ENCODE measurements at places on chromosomes 4 and X.

- no peak for DNase-seq
These were observed 45.0 kb downstream of the TMEM47 start for GRCh38 chrX:34612036-34612435.

DNA sequence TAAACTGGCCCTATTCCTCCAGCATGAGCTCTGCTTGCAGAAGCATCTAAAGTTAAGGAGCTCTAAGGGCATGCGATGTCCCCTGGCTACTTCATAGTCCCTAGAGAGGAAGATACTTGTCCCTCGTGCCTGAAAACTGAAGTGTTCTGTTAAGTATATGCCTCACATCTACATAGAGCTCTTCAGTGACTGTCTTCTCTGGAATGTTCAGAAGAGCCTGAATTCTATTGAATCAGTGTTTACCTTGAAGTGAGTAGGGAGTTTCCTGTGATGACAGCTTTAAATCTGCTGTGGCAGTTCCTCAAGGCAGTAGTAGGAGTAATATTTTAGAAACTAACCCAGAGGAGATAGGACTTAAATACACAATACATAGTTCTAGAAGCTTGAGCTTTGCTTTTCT lies 111.2 kb downstream of the ZNF518B start:
- DNase-seq = no peak

DNA sequence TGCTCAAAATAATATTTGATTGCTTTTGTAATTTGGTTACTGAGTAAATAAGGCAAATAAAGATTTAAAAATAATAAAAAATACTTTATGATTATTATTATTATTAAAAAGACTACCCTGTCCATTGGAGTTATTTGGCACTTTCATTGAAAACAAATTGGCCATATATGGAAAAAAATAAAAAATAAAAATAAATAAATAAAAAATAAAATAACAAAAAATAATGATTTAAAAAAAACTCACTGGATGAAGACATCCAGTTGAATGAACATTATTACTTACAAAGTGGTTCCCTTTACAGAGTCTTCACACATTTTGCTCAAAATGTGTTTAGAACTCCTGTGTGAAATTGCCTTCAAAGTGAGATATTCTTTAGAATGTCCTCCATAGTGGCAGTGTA lies 141.3 kb upstream of the ANXA3 start:
- no peak for DNase-seq

DNA sequence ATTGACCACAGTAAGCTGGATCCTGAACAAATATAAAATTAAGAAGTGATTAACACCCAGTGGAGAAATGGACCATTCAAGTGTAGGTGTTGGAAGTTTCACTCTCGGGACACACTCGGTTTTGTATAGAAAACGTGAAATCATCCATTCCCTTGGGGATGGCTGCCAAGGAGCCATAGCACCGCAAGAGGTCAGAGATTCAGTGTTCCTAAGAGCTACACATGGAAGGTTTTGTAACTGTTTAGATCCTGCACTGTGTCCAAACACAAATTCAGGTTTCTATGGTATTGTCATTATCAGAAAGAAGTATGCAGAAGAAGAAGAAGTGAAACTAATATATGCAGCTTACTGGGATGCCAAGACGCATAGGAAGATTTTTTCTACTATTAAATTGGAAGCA lies 281.0 kb downstream of the LDB2 start:
- DNase-seq = no peak

GRCh38 chr4:184657144-184657543 lies 7.6 kb downstream of the PRIMPOL start:
- DNase-seq = no peak

- DNase-seq = no peak
These were observed 91.8 kb upstream of the POU3F4 start for GRCh38 chrX:83416273-83416672.

- no peak for DNase-seq
These were observed 382.3 kb upstream of the EMCN start for GRCh38 chr4:100900134-100900533.

GRCh38 chrX:134174273-134174660 lies 62.7 kb upstream of the CCDC160 start:
- no peak for DNase-seq

DNA sequence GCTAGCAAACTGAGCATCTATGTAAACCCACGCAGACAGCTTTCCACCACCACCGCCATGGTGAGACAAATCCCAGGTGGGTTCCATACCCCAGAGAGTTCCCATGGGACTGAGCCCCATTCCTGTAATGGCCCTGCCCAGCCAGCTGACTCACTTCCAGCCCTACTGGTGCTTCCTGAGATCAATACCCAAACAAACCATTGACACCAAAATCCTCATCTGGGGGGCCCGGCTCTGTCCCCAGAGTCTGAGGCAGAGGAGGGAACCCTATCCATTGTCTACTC lies 30.1 kb upstream of the JAKMIP1 start:
- DNase-seq = peak; percentile 28

DNA sequence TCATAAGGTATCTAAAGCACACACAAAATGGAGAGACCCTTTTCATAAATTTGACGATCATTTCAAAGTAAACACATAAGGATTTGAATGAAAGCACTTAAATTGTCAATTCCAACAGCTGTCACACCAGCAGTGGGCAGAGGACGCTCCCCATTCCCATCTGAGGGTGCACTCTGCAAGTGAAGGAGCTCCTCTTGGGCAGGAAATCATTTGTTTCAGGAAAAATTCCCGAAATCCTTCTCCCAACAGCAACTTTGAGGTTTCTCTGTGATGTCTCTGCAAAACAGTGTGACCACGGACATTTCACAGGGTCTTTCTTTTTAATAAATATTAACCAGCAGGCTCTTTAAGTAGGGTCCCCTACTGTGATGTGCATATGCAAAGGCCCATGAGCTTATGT lies 111.0 kb downstream of the EPHA5 start:
- no peak for DNase-seq

- DNase-seq = no peak
These were observed 245.0 kb upstream of the HTR2C start for GRCh38 chrX:114338870-114339269.

- no peak for DNase-seq
These were observed 59.3 kb downstream of the HADH start for GRCh38 chr4:108048997-108049396.

DNA sequence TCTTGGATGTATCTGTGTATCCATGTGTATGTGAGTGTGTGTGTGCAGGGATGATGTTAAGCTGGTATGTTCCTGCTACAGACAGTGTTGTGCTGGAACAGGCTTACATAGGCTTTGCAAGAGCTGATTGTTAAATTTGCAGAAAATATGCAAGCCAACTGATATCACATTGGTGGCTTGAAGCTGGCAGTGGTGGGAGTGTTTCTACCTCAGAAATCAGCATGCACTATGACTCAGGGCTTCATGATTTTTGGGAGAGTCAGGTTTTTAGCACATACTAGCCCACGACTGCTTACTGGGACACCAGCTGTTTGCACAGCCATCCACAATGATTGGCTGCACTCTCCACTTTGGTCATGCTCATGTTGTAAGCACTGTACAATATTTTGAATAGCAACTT lies 261.8 kb downstream of the DHX15 start:
- DNase-seq = no peak

DNA sequence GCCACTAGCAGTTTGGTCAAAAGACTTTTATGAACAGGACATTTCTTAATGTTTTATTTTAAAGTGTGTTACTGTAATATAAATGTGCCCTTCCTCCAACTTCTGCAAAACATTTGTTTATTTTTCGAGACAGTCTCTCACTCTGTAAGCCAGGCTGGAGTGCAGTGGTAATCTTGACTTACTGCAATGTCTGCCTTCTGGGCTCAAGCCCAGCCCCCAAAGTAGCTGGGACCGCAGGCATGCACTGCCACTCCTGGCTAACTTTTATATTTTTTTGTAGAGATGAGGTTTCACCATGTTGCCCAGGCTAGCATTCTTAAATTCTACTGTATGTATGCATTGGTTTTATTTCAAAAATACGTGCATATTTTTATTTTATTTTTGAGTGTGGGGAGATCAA lies 1201.9 kb downstream of the STIM2 start:
- no peak for DNase-seq

- no peak for DNase-seq
These were observed 16.6 kb downstream of the AMER1 start for GRCh38 chrX:64188901-64189300.

DNA sequence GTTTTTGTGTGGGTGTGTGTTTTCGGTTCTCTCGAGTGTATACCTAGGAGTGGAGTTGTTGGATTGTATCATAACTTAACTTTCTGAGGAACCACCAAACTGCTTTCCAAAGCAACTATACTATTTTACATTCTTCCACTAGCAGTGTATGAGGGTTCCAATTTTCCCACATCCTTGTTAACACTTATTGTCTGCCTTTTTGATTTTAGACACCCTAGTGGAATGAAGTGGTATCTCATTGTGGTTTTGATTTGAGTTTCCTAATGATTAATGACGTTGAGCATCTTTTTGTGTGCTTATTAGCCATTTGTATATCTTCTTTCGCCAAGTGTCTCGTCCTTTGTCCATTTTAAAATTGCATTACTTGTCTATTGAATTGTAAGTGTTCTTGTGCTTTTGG lies 118.6 kb downstream of the REPS2 start:
- no peak for DNase-seq

- no peak for DNase-seq
These were observed 301.6 kb downstream of the NAF1 start for GRCh38 chr4:162865102-162865501.

DNA sequence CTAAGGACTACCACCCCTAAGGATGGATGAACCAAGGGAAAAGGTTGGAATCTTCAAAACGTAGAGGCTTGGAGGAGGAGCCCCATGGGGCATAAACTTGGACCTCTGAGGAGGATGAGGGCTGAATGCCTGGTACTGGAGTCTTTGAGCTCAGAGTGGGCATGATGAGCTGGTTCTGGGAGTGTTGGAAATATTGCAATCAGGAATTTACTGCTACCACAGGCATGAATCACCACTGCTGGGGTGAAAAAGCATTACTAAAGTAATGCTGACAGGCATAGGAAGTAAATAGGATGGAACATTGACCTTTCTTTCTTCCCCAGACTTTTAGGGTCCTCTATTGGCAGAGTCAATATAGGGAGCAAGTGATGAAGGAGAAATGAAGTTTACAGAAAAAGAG lies 105.8 kb upstream of the RPS6KA3 start:
- no peak for DNase-seq

- DNase-seq = no peak
These were observed 140.0 kb downstream of the COL4A6 start for GRCh38 chrX:108298165-108298602.

- DNase-seq = no peak
These were observed 2.7 kb downstream of the KLF3 start for GRCh38 chr4:38666766-38667084.

DNA sequence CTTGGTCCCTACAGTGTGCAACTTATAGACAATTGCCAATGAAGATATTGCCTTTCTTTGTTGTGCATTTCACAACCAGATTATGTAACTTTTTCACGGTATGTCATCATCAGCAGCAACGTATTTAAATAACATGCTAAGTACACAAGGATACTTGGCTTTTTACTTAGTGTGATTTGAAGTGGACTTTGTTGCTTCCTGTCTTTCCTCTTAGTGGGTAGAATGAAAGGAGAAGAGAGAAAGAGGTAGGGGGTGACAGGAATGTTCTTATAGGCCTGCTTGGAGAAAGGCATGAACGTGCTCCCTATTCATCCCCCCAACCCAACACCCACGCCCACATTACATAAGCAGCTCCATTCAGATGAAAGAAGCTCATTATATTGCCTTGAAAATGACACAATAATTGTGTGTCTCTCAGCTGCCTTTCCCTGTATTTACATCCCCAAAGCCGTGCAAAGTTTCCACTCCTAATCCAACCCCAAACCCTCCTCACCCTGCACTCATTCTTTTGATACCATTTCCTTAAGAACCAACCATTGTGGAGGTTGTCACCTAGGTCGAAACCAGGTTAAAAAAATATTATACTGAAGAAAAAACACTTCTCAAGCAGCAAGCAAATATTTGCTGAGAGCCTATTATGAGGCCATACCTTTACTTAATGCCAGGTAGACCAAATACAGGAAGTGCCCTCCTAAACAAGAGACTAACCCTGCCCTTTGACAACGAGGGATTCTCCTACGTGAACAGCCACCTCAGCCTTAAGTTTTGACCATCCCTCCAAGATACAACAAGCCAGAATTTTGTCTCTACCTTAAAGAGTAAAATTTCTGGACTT lies 25.2 kb upstream of the GK start:
- DNase-seq = no peak

DNA sequence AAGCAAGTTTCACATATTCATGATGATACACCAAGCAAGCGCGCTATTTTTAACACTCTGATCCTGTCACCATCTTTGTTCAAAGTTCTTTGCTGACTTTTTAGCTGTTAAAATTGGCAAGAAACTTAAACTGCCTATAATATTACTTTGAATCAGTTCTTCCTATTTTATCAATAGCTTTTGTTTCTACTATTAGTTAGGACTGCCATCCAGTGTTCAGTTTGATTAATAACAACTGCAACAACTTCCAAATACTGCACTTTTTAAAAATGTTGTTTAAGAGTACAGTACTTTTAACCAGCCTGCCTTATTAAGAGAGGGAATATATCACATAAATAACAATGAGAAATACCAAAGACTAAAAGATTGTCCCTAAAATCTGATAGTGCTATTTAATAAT lies 614.3 kb downstream of the FAM133A start:
- no peak for DNase-seq

GRCh38 chrX:47568656-47569295 lies 7.8 kb downstream of the ARAF start:
- no peak for DNase-seq

All from mesothelial cell of epicardium (in vitro differentiated cells).